ENCODE measurements at places on chromosomes 5 and 9.
A peak's percentile ranks its signal among the peaks of the same experiment; 100 is the strongest.

DNA sequence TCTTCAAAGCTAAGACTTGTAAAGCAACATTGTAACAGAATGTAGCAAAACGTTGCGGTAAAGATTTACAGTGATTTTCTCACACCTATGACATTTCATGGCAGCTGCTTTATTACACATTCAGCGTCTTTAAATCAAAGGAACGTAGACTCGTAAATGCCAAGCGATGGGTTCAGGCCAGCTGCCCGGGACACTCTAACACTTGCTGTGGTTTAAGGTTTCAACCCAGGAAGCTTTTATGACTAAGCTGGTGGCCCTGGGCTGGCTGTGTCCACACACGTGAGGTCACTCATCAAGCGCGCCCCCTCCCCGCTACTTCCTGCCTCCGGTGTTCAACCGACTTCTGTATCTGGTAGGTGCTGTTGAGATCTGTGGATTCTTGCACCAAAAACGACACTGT lies 2.5 kb downstream of the SLC6A18 start:
- DNase-seq, result peak; percentile 49

DNA sequence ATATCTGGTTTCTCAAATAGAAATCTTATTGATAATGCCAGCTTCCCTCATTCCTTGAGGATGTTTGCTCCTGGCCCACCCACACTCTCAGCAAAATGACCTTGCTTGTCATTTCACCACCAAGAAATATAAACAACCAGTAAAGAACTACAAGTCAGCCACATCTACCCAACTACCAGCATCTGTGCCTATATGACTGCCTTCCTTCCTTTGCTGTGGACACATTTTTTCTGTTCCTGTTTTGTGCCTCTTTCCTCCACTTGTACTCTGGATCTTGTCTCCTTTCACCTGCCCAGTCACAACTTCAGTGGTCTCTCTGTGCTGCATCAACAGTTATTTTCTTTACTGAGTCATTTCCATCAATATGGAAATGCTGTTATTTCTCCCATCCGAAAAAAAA lies 20.3 kb downstream of the KIF2A start:
- DNase-seq, result no peak

DNA sequence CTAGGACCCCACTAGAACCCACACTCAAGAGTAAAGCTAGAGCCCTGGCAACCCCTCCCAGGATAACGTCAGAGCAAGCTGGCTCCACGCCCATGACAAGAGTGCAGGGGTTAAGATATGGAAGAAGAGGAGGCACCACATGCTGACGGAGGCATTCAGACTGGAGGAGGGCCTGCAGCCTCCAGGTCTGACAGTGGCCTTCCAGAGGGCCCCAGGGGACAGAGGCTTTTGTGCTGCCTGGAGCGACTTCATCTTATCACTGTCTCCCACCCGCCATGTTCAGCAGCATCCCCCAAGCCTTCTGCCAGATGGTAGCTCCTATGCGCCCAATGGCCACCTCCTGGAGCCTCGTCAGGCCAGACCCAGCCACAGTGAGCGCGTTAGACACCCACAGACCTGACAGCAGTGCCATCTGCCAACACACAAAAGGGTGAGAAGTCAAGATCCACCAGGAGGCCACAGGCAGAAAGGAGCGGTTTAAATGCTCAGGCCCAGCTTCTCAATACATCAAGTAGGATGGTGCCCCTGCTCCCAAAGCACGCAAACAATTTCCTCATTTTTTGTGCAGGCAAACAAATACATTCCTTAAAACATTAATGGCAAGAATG lies 65.8 kb downstream of the C5orf15 start:
- no peak for DNase-seq

- DNase-seq, result no peak
Measured at GRCh38 chr5:107330903-107331302, 339.8 kb downstream of the EFNA5 start.

GRCh38 chr5:172946146-172946545 lies 13.1 kb upstream of the RPL26L1 start:
- DNase-seq, result no peak

DNA sequence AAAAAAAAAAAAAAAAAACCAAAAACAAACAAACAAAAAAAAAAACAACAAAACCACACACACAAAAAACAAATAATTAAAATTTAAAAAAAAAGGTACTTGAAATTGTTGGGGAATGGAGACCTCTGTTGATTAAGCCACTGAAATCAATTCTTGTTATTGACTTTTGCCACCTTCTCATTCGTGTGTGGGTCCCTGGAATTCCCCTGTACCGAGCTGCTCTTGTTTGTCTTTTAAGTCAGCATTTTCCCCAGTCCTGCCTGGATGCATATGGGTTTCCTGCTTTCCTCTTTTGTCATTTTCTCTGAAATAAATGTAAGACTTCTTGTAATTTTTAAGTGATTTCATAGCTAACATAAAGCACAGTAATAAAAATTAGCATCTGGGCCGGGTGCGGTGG lies 45.5 kb downstream of the GPBP1 start:
- DNase-seq, result no peak

- no peak for DNase-seq
Measured at GRCh38 chr9:14824481-14824880, 85.7 kb downstream of the FREM1 start.

GRCh38 chr5:101390151-101390908 lies 487.2 kb upstream of the ST8SIA4 start:
- DNase-seq, result no peak

GRCh38 chr5:92939428-92939827 lies 641.6 kb downstream of the NR2F1-AS1 start:
- DNase-seq, result no peak

- no peak for DNase-seq
Measured at GRCh38 chr9:133731876-133732638, 6.1 kb downstream of the SARDH start.

GRCh38 chr5:74149395-74149794 lies 491.1 kb downstream of the ENC1 start:
- DNase-seq, result peak; percentile 88

DNA sequence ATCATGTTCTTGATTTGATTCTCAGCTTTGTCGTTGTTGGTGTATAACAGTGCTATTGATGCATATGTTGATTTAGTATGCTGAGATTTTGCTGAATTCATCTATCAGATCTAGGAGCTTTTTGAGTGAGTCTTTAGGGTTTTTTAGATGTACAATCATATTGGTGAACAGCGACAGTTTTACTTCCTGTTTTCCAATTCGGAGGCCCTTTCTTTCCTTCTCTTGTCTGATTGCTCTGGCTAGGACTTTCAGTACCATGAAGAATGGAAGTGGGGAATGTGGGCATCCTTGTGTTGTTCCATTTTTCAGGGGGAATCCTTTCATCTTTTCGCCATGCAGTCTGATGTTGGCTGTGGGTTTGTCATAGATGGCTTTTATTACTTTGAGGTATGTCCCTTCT lies 100.4 kb downstream of the SGCD start:
- DNase-seq, result no peak

DNA sequence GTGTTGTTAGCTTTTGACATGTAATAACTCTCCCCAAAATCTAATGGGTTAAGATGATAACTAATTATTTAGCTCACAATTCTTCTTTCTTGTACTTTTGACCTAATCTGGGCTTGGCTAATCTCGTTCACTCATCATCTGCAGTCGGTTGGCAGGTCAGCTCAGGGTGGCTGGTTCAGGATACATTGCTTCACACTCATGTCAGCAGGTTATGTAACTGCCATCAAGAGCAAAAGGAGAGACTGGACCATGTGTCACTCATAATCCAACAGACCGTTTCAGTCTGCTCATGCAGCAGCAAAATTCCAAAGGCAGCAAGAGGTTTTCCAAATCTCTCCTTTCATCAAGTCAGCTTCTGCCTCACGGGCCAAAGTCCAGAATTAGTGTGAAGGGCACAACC lies 998.4 kb upstream of the CTNND2 start:
- no peak for DNase-seq

GRCh38 chr5:1737790-1738405 lies 61.7 kb downstream of the MRPL36 start:
- no peak for DNase-seq

DNA sequence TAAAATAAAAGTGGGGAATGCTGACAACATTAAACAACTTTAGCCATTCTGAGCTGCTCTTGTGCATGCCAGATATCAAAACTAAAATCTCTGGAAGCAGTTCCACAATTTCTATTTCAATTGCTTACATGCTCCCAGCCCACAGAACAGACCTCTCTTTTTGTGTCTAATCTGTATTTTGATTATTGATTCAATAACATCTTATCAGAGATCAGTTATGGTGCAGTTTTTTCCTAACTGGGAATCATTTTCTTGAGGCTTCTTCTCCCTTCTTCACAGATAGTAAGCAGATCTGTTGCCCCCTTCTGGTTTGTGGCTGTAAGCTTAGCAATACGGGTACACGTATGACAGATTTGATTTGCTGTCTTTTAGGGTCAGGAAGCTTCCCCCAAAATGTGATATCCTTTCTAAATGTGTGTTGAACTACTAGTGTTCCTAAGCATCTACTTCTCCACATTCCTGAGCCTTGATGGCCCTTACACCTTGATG lies 39.4 kb downstream of the MRPS27 start:
- DNase-seq, result no peak

- DNase-seq, result peak; percentile 26
Measured at GRCh38 chr9:21265421-21266189, 25.8 kb upstream of the IFNA14 start.

GRCh38 chr9:15243081-15243480 lies 63.9 kb downstream of the TTC39B start:
- no peak for DNase-seq

- DNase-seq, result peak; percentile 79
Measured at GRCh38 chr9:114108016-114108833, 9.1 kb upstream of the KIF12 start.

DNA sequence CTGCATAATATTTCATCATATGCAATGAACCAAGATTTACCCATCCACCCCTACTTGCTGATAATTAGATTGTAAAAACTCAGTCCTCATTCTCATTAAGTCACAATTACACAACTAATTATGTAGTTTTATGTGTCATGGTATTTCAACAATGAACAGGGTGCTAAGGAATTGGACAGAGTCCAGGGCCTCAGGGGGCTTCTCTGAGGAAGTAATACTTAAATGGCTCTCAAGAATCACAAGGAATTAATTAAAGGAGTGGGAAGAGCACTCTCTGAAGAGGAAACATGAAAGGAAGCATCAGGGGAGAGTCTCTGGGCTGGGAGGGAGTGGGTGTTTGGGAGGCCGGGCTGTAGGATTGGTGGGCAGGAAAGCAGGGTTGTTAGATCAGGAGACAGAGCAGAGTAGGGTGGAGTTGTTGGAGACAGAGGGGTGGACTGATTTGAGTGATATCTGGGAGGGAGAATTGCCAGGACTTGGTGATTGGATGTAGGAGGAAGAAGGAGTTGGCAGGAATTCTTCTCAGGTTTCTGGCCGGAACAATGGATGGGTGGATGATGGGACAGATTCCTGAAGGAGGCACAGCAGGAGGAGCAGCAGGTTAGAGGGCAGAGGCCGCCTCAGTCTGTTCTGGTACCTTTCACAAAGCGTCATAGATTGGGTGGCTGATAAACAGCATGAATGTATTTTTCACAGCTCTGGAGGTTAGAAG lies 23.0 kb upstream of the NSG2 start:
- DNase-seq, result no peak

- DNase-seq, result no peak
Measured at GRCh38 chr5:87674235-87674634, 261.5 kb upstream of the CCNH start.

GRCh38 chr5:72244862-72245371 lies 75.1 kb downstream of the MRPS27 start:
- no peak for DNase-seq

- DNase-seq, result no peak
Measured at GRCh38 chr9:15642369-15642962, 89.6 kb downstream of the CCDC171 start.

DNA sequence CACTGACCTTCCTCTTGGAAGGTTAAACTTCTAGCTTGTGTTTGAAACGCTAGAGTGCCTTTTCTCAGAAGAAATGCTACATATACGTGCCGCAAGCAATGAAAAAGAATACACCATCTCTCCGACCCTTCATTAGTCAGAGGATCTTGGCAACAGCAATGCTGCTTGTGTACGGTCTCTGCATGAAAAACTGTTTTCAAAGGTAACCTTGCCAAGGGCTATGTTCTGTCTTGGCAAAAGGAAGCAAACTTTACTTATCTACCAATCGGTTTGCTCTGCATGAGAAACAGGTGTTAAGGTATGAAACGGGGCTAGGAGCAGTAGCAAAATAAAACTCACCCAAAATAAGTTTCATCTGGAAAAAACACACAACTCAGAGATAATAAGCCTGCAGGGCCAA lies 297.8 kb downstream of the FBXL17 start:
- no peak for DNase-seq

DNA sequence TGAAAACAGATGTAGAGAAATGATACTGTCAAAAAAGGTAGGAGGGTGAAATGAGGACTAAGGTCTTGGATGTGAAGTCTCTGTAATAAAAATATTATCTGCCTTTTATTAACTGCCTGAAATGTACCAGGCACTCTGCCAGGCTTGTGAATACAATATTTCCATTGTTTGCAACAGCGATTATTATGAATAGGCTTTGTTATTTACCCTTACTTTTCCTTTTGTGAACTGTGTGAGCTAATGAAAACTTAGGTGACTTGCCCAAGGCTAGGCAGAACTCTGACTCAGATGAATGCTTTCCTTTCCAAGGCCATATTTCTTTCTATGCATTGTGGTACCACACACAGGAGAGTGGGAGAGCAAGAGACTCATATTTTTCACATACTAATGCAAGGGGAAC lies 204.1 kb downstream of the CDH12 start:
- DNase-seq, result peak; percentile 44

DNA sequence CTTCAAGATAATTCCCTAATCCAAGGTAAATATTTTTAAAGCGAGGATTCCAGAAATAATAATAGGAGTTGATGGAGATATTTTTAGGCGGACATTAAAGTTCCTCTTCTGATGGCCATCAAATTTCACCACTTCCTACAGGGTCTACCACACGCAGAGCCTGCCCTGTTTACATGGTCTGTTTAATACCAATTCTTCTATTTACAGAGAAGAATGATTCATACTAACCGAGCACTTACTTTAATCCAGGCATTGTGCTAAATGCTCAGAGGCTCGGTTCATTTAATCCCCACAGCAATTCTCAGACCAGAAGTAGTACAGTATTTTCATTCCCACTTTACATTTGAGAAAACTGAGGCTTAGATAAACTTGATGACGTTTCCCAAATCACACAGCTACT lies 3.0 kb upstream of the ITGA1 start:
- DNase-seq, result no peak

GRCh38 chr5:154403776-154404387 lies 41.9 kb upstream of the SAP30L start:
- DNase-seq, result no peak

GRCh38 chr5:37873988-37874387 lies 34.1 kb upstream of the GDNF start:
- DNase-seq, result no peak

DNA sequence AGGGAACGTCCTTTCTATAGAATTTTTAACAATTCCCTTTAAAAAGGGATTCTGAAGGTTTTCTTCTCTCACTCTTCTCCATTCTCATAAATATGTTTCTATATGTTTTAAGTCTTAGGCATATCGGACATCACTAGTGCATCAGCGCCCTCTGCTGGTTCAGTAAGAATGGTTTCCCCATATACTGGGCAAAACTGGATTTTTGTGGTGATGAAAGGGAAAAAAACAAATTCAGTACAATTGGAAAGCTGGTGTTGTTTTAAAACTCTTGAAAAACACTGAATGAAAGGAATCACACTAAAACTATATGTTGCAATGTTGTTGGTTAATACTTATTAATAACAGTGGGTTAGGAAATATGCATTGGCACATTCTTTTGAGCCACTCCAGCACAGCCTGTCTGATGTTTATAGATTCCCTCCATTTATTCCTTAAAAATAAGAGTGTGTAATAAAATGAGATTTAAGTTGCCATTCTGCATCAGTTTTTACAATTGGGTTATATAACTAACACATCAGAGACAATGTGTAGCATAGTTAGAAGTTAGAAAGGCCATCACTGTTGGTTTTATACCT lies 15.8 kb downstream of the CWC27 start:
- DNase-seq, result peak; percentile 77
